D341Med (cell line): ENCODE measurements at places on chromosomes 16 and 17.
A peak's percentile ranks its signal among the peaks of the same experiment; 100 is the strongest.

DNA sequence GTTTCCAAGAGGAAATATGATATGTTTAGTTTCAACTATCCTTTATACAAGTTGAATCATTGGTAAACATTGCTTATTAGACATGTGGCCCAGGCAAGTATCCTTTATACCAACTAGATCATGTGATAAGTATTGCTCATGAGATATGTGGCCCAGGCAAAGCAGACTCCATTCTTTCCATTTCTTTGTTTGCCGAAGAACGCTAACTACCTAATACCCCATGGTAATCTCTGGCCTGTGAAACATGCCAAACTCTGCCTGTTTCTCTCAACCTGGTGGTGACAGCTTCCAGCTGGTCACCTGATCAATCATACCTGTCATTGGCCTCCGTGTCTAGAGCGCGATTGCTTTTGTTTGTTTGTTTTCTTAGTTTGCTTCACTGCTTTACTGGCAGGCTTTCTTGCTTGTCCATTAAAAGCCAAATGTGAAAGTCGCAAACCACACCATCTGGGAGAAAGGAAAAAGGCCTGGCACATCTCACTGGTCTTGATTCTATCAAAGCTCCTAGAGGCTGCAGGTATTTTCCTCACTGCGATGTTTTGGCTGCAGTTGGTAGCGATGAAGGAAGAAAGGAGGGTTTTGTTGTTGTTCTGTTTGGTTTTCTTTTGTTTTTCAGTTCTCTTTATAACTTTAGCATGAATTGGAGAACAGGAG, 686.2 kb downstream of the KCNJ2 start:
- no peak for DNase-seq

GRCh38 chr17:76131692-76132573, 9.1 kb downstream of the FOXJ1 start:
- no peak for DNase-seq

- DNase-seq: peak; percentile 93
These were observed 9.4 kb upstream of the NPTX1 start for GRCh38 chr17:80485846-80486245.

DNA sequence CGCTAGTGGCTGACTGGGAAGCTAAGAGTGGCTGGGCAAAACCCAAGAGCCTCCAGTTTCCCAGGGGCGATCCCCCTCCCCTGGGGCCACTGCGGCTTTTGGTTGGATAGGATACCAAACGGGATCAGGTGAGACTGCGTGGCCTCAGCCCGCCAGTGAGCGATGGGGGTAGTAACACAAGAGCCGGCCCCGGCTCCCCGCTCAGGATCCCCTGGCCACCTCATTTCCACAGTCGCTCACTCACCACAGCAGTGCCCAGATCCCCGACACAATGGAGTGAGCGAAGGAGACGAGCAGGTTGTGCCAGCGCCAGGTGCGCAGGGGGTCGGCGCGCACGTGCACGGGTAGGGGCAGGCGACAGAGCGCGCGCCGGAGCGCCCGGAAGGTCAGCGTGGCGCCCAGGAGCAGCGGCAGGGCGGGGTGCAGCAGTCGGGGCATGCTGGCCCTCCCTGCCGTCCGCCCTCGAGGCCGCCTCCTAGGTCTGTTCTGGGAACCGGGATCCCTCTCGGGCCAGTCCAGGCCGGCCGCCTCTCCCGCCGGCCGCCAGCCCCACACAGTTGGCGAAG, 290 bp downstream of the TLCD1 start:
- DNase-seq: peak; percentile 83

GRCh38 chr17:32659419-32659842, 172.6 kb downstream of the CDK5R1 start:
- DNase-seq: peak; percentile 88

GRCh38 chr17:81508639-81509206, 3.9 kb downstream of the ACTG1 start:
- DNase-seq: no peak

DNA sequence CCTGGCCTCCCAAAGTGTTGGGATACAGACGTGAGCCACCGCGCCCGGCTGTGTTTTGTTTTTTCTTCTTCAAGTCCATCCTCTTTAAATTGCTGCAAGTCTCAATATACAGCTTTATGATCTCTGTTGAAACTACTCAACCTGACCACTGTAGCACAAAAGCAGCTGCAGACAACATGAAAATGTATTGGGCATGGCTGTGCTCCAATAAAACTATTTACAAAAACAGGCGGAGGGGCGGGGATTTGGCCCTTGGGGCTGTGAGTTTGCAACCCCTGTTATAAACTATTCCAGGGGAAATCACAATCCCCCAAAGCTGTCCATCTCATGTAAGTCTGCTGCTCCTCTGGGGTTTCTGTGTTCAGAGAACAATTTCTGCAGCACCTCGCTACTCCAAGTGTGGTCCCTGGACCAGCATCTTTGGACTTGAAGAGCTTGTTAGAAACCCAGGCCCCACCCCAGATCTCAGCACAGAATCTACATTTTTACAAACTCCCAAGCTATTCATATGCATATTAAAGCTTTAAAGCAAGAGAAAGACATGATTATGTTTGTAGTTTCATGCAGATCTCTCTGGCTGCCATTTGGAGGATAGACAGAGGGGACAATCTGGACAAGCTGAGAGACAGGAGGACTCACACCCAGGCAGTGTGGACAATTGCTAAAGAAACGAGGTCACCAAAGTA, 33.6 kb downstream of the TEKT5 start:
- DNase-seq: no peak

GRCh38 chr17:47066095-47066494, 87.0 kb upstream of the RPRML start:
- DNase-seq: no peak

- DNase-seq: peak; percentile 5
These were observed 13.2 kb upstream of the ATP2A3 start for GRCh38 chr17:3977387-3977786.

GRCh38 chr17:77320485-77321256, 179.9 kb downstream of the SEC14L1 start:
- DNase-seq: no peak

- no peak for DNase-seq
These were observed 23.9 kb upstream of the FASN start for GRCh38 chr17:82121660-82122629.

DNA sequence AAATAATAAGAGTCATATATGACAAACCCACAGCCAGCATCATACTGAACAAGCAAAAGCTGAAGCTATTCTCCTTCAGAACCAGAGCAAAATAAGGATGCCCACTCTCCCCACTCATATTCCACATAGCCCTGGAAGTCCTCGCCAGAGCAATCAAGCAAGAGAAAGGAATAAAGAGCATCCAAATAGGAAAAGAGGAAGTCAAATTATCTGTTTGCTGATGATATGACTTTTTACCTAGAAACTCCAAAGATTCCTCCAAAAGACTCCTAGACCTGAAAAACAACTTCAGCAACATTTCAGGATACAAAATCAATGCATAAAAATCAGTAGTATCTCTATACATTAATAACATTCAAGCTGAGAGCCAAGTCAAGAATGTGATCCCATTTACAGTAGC, 217.5 kb downstream of the ABCC12 start:
- no peak for DNase-seq

DNA sequence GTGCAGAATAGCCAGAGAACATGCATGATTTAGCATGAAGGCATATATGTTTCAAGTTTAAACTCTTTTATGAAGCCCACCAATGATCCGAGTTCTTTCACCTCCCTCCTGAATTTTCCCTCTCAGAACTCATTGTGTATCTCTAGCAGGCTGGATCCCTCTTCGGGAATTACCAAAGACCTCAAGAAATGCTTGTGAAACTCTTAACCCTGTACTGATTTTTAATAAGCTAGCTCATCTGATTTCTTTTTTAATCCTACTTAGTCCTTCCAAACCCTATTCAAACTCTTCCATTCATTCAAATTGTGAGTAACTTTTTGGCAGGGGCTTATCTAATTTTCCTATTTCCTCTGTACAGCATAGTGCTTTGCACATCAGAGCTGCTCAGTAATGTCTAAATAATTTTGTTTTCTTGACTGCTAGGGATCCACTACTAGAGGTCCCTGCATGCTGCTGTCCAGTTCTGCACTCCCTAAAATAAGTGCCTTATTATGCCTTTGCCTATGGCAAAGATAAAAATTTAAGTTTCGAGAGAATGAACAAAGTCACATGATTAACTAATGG, 723.8 kb downstream of the CDH11 start:
- DNase-seq: no peak

GRCh38 chr16:23902034-23902747, 66.4 kb downstream of the PRKCB start:
- no peak for DNase-seq

DNA sequence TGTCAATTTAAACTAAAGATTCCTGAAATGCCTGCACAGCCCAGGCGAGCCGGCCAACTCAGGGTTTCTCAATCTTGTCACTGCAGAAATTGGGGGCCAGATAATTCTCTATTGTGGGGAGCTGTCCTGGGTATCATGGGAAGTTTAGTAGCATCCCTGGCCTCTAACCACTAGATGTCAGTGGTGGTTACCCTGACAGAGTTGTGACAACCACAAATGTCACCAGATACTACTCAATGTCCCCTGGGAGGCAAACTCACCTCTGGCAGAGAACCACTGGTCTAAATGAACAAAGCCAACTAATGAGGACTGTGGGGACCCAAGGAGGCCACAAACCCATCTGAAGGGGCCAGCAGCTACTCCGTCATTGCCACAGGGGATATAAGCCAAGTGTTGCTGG, 90.9 kb downstream of the MYH11 start:
- peak; percentile 56 for DNase-seq

- no peak for DNase-seq
These were observed 20.8 kb upstream of the ZFHX3 start for GRCh38 chr16:73068541-73069401.

GRCh38 chr16:53913099-53913870, 209.3 kb downstream of the FTO start:
- DNase-seq: no peak

- no peak for DNase-seq
These were observed 585 bp downstream of the MLKL start for GRCh38 chr16:74700116-74700437.

GRCh38 chr17:78210111-78210510, 3.9 kb upstream of the BIRC5 start:
- peak; percentile 24 for DNase-seq

DNA sequence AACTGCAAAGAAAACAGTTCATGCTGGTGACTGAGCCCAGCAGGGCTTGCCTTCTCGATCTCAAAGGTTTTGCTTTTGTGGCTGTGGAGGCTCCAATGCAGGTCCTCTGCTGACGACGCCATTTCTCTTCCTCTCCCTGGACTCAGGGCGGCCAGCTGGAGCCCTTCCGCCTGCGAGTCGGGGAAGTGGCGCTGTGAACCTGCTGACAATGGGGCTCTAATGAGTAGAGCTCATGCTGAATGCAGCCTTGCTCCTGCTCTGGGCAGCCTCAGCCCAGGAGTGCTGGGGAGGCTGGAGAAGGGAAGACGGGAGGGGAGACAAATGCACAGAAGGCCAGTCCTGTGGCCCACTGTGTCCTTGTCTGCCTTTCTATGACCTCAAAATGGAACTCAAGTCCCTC, 43.8 kb downstream of the VAC14 start:
- DNase-seq: no peak

- no peak for DNase-seq
These were observed 6.6 kb downstream of the WDR81 start for GRCh38 chr17:1731194-1731506.

DNA sequence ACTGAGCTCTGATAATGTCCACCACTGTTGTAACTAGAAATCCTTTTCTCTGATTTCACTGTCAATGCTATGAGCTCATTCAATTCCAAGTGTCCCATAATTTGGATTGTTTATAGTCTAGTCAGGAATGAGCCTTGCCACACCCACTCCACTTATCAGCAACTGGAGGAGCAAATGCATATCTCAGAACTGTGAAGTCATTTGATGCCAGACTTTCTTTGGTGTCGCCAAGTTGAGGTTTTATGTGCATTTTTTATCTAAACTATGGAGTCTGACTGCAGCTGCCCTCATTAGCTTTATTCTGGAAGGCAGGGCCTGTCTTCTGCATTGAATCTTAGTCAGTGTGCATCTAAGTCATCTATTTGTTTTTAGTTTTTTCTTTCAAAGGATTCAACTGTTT, 361.3 kb downstream of the PMP22 start:
- no peak for DNase-seq

GRCh38 chr17:72126575-72127486, 6.0 kb downstream of the SOX9 start:
- no peak for DNase-seq

DNA sequence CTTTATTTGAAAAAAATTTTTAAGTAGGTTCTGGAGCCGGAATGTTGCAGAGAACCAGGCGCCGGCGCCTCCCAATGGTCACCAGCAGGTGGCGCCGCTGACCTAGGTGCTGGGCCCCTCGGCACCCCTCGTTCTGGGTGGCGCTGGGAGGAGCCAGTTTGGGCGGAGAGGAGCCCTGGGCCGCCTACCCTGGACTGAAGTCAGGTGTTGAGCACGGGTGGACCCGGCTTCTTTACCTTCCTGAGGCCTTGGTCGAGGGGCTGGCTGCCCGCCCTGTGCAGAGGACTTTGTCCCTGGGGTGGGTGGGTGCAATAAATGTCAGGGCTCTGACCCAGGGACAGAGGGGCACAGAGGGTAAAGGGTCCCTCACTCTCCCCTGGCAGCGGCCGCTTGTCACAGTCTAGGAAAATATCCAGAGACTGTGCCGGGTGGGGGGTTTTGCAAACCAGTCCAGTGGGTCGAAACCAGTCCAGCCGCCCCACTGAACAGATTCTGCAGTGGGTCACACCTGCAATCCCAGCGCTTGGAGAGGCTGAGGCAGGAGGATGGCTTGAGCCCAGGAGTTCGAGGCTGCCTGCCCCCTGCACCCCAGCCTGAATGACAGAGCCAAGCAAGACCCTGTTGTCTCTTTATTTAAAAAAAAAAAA, 30.1 kb upstream of the TNFRSF13B start:
- DNase-seq: peak; percentile 87

- no peak for DNase-seq
These were observed 6.0 kb downstream of the COG1 start for GRCh38 chr17:73198930-73199260.

- DNase-seq: peak; percentile 60
These were observed 2.3 kb downstream of the BAIAP2 start for GRCh38 chr17:81037026-81037797.

GRCh38 chr17:14361470-14361869, 60.6 kb downstream of the HS3ST3B1 start:
- no peak for DNase-seq

- no peak for DNase-seq
These were observed 282.5 kb upstream of the SALL1 start for GRCh38 chr16:51433599-51433998.
